CD8-positive, alpha-beta T cell (primary cell): ENCODE measurements at places on chromosomes 6 and 20. TPM values are rescaled to one million over a fixed set of nuclear protein-coding genes. Genes with fewer than 3 reads are reported as not detected.

Gene ZNF341
- total RNA-seq: 2.9 TPM

Gene SMOC2
- not detected for total RNA-seq

Gene CENPW
- 2.6 TPM for total RNA-seq

Gene C20orf144
- total RNA-seq: 0.25 TPM

Gene TMEM63B
- 14.1 TPM for total RNA-seq
